ENCODE measurements at places on chromosomes 7 and 10.

DNA sequence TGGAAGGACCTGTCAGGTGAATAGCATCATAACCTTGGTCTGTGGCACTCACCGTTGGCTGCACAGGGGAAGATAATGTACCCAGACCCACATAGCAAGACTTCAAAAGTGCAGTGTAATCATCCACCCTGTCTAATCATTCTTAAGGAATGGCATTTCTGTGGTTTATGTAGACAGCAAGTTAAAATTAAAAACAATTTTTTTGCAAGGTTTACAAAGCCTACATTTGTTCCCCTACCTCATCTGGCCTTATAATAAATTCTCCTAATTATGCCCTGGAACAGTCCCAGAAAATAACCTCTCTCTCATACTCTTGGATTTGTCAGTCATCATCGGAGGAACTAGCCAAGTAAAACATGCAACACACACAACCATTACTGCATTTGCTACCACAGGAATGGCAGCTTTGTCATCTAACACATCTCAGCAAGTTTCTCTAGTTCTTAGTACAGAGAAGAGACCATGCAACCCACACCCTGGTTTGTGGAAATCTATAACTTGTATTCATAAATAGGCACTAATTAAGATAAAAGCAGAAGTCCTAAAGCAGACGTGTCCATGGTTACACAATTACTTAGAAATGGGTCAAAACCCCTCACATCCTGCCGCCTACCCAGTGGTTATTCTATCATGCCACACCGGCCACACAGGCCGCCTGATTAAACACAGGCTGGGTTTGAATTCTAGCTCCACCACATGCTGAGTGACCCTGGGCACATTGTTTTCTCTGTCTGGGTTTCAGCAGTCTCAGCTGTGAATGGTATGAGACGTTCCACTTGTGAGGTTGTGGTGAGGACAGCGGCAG lies 19.1 kb downstream of the ABLIM1 start:
- H3K27ac ChIP-seq: no peak overlapping the region
- no peaks in the 10 kb centered on the region for H3K27me3 ChIP-seq
- no peak for DNase-seq

GRCh38 chr10:61993711-61994401 lies 92.4 kb downstream of the ARID5B start:
- H3K36me3 ChIP-seq: no peaks in the 10 kb centered on the region
- DNase-seq: no peak
- H3K4me3 ChIP-seq: no peak overlapping the region
- no peaks in the 10 kb centered on the region for H3K4me1 ChIP-seq
- no peaks in the 10 kb centered on the region for H3K27me3 ChIP-seq

DNA sequence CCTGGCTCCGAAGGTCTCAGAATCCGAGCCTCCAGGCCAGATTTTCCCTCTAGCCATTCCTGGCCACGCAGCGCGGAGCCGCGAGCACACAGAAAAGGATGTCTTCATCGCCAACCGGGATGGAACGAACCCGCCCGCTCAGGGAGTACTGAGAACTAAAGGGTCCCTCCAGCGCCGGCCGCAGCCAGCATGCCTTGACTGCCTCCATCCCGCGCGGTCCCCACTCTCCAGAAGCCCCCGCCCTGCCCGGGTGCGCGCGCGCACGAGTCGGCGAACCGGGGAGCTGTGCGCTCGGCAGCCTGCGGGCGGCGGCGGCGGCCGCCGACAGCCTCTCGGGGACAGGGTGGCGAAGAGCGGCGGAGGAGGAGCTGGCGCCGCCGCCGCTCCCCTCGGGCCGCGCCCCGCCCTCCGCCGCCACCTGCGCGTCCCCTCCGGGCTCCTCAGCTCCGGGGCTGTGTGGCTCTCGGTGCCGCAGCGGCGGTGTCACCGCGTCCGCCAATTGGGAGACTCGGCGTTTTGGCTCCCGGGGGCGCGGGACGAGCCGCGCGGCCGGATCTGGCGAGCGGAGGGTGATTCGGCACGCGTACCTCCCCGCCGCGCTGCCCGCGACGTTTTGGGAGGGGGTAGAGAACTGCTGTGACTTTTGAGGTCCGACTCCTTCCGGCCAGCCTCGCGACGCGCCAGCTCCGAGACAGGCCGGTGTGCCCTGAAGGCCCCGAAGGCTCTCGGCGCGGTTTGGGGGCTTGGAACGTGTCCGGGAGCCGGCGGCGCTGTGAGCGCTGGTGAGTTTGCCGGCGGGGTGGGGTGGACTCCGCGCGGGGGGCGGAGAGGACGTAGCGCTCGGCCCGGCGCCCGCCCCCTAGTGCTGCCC lies 453 bp upstream of the GALNT17 start:
- H3K27me3 ChIP-seq: no peaks in the 10 kb centered on the region
- H3K4me3 ChIP-seq: peak overlapping the region; percentile 79
- H3K4me1 ChIP-seq: peaks cover 7% of the 10 kb centered on the region

GRCh38 chr10:103637011-103637410 lies 143.5 kb downstream of the NEURL1 start:
- no peak for DNase-seq
- H3K27me3 ChIP-seq: no peaks in the 10 kb centered on the region
- peaks cover 7% of the 10 kb centered on the region for H3K4me1 ChIP-seq
- H3K4me3 ChIP-seq: no peak overlapping the region
- H3K27ac ChIP-seq: peak overlapping the region; percentile 19

DNA sequence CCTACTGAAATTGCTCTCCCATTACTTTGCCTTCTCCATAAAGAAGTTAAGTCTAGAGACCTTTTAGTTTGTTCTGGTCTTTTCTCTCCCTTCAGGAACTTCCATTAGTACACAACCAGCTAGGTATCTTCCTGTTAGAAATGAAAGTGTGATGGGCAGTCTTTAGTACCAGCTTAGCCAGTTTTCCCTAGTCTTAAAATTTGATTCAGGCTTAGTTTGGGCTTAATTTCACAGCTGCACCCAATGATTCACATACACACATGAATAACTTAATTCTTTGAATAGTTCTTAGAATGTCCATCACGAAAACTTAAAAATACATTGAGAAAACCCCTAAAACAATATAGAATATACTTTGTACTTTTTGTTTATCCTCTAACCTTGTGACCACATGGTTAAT lies 2.4 kb upstream of the PPP1R9A start:
- no peak overlapping the region for H3K4me3 ChIP-seq
- DNase-seq: no peak
- H3K27ac ChIP-seq: no peak overlapping the region
- no peaks in the 10 kb centered on the region for H3K36me3 ChIP-seq
- H3K4me1 ChIP-seq: peaks cover 2% of the 10 kb centered on the region

- no peak overlapping the region for H3K27ac ChIP-seq
- DNase-seq: no peak
These were observed 74.8 kb downstream of the THSD7A start for GRCh38 chr7:11757153-11757552.

DNA sequence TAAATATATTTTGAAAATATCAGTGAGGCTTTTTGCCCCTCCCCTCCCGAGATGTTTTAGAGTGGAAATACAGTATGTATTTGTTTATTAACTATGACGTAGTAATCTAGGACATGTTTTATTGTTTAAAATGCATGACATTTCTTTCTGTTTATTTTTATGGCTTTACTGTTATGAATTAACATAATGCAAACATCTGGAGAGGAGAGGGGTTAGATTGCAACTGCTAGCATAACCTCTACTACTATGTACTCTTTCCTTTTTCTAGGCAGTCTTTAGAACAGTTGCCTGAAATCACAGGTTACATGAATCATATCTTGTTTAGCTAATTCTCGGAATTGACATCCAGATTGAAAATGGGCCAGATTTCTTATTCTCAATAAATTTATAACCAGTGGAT lies 7.4 kb downstream of the BTAF1 start:
- H3K4me1 ChIP-seq: no peaks in the 10 kb centered on the region
- no peak overlapping the region for H3K4me3 ChIP-seq
- no peak for DNase-seq
- no peaks in the 10 kb centered on the region for H3K27me3 ChIP-seq
- no peak overlapping the region for H3K27ac ChIP-seq
- H3K36me3 ChIP-seq: peaks cover 2% of the 10 kb centered on the region

DNA sequence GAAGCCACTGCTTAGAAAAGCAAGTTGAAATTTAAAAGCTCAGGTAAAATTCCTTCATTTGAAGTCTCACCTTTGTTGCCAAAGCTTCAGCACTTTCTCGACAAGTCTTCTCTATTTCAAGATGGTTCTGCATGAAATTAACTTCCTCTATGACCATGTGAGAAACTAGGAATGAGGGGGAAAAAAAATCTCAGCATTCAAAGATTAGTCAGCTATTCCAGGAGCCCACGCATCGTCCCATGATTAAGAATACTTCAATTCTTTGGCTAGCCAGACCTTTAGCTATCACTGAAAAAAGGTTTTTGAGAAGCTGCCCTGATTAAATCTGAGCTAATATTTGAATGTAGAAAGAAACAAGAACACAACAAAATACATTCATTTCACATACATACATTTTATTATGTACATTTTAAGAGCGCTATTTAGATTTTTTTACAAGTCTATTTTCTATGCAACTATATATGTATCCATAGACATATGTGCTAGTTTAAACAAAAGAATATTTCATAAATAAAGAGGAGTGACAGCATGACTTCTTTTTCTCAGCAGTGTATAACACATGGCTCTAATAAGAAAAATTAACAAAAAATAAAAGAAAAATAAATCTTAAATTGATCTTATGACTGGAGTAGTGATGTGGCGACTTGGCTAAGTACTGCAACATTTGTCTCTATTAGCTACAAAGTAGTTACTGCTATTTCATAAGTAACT lies 44.8 kb downstream of the SHTN1 start:
- H3K27ac ChIP-seq: no peak overlapping the region
- H3K4me3 ChIP-seq: no peak overlapping the region
- H3K36me3 ChIP-seq: no peaks in the 10 kb centered on the region
- H3K4me1 ChIP-seq: no peaks in the 10 kb centered on the region
- H3K27me3 ChIP-seq: no peaks in the 10 kb centered on the region

Data from mesendoderm (in vitro differentiated cells).